ENCODE measurements at places on chromosomes 3 and 15.
A peak's percentile ranks its signal among the peaks of the same experiment; 100 is the strongest.

- DNase-seq, result no peak
These were observed 44.0 kb downstream of the PCCB start for GRCh38 chr3:136294176-136294575.

DNA sequence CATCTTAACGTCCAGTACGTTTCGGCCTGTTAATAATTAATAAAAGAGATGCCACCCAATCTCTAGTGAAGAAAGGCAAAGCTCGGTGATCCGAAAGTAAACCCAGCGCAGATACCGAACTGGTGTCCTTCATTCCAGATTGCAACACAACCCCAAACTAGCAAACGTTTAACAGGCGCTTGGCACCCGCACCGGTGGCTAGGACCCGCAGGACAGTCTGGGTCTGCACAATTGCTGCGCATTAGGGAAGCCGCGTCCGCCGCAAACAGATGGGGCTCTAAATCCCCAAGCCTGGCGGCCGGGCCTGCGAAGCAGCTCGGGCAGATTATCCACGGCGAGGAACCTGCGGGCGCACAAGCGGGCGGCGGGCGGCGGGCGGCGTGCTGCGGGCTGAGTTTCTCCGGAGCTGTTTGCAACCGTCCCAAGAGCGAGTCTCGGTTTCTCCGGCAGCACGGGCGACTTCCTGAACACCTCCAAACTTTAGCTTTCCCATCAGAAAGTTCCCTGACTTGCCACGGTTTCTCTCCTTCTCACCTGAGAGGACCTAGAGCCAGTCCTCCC, 112.1 kb upstream of the ICE2 start:
- DNase-seq, result peak; percentile 32

- no peak for DNase-seq
These were observed 28.3 kb downstream of the CCDC32 start for GRCh38 chr15:40536501-40536900.

DNA sequence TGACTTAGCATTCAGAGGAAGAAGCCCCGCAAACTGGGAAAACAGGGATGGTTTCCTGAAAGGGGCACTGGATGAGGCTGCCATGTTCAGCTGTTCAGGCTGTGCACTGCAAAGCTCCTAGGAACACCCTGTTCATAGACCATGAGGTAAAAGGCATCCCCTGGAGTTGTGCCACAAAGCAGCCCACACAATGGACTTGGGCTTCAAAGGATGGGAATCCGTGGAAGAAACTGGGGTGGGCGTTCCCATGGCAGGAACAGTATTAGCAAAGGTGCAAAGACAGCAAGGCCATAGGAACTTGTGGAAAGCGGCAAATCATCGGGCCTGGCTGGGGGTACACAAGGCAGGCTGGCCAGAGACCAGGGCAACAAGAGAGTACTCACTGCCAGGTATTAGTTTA, 8.9 kb downstream of the OXTR start:
- DNase-seq, result no peak

DNA sequence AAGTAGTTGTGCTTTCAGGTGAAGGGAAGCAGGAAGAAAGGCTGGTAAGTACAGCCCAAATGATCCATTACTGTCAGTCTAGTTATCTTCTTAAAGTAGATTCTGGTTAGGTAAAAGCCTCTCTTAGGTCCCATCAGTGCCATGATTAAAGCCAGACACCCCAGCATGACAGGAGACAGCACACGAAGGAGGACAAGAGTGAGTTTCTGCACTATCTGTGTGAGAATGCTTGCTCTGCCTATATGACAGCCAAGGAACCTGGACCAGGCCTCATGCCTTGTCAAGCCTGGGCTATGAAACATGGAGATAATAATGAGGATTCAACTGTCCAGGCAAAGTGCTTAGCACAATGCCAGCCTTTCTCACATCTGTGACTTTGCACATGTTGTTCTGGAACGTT, 13.5 kb upstream of the FILIP1L start:
- DNase-seq, result no peak

Measured in hematopoietic multipotent progenitor cell treated with erythropoietin and hydrocortisone succinate and interleukin-3 and kit ligand, for 6 days (in vitro differentiated cells).